NCI-H510A treated with DMSO at 0.1 percent for 48 hours (cell line): ENCODE measurements at places on chromosomes 16 and 17.
A peak's percentile ranks its signal among the peaks of the same experiment; 100 is the strongest.

- no peak for DNase-seq
Observed at GRCh38 chr16:31714903-31715504, 158.6 kb upstream of the ZNF267 start.

- no peak for DNase-seq
Observed at GRCh38 chr16:12170103-12171040, 193.8 kb downstream of the SNX29 start.

- peak; percentile 38 for DNase-seq
Observed at GRCh38 chr17:8470447-8471047, 34.9 kb downstream of the NDEL1 start.

DNA sequence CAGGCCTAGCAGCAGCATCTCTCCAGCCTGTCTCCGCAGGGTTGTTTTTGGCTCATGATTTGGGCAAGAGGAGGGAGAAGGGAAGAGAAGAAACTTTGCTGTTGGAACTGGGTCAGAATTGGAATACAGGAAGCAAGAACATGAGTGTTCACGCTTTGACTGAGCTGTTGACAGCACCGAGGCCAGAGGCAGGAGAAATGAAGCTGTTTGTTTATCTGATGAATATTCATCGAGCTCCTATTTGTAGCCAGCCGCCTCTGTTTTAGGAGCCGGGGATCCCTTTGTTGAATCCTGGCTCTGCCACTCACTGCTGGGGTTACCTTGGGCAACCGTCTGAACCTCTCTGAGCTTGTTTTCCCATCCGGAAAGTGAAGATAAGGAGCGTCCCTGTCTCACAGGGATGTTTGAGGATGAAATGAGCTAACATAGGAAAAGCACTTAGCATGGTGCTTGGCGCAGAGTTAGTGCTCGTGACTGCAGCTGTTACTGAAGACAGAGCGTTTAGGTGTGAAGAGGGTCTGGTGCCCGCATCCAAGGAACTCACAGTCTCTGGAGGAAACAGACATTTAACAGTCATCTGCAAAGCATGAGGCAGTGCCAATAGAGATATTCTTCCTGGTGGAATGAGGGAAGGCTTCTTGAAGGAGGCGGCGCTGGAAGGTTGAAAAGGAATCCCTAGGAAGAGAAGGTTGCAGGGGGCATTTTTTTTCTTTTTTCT, 29.2 kb downstream of the RAP1GAP2 start:
- no peak for DNase-seq

DNA sequence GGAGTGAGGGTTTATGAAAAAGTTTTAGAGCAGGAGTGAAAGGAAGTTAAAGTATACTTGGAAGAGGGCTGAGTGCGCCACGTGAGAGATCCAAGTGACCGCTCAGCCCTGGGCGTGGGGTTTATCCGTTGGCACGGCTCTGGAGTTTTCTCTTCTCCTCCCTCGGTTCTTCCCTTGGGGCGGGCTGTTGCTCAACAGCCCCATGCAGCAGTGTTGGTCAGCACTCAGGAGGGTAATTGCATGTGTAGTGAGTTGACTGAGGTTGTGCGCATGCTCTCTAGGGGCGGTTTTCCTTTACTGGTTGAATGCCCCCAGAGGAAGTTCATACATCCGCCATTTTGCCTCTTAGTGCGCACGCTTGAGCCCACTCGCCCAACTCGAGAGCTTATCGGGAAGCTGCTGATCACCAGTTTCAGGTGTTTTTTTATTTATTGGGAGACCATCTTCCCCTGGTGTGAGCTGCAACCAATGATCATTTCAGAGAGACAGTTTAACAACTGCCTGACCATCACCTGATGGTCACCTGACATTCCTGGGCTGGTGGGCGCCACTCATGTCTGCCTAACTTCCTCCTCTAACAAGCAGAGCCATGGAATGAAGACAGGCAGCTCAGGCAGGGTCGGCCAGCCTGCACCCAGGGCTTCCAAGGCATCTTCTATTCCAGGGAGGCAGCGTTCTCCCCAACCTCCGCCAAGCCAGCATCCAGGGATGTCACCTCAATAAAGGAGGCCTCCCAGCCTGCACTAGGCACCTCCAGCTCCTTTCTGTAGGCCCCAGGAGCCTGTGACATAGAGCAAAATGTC, 41.3 kb upstream of the DNAH17 start:
- no peak for DNase-seq

DNA sequence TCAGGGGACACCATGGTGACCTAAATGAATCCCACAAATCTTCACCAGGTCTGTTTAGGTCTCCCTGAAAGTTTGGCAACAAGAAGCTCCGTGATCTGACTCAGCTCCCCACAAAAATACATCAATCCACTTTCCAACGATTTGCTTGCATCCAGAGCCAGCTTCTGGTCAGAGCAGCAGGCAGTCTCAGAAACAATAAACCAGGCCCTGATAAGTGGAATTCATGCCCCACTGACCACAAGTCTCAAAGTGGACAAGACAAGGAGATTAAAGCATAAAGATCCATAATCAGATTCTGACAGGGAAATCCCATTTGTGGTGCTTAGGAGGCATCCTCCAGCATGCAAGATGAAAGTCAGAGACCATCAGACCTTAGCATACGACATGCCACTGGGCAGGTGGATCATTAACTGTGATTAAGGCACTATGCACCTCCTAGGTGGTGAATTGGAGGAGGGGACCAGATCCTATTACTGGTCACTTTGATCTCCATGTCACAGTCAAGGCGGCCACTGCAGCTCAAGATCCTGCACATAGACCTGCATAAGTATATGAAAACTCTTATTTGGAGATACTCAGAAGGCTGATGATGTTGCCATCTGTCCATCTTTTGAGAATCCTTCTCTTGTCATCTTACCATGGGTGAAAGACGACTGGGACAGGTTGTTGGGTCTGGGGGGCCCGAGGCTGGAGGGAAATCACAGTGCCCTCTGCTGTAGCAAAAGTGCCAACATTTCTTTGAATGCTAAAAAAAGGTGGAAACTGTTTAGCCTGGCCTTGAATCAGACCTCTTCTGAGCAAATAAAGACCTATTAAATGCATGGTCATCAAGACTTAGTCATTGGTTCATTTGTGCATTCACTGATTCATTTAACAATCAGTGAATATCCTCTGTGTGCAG, 309.2 kb upstream of the CCL2 start:
- no peak for DNase-seq

DNA sequence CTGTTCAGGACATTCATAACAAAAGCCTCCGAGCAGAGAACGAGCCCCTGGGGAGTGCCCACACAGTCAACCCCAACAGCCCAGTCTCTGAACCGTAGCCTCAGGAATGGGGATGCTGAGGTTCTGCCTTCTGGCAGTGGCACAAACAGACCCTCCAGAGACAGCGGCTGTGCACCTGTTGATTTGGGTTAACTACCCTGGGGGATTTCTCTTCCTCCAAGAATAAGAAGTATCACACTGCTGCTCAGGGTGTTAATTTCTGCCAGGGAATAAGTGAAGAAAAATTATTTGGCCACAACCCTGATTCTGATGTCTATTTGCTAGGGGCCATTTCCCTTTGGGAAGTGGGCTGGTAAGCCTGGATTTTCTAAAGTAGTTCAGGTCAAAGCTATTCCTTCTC, 51.0 kb upstream of the PIRT start:
- DNase-seq: no peak

GRCh38 chr17:62807812-62808575, at the start of gene MARCHF10:
TSS of gene MARCHF10 (minus strand) at chr17:62808314. CDS start at chr17:62801735, 6,579 bp downstream.
- DNase-seq: peak; percentile 64

DNA sequence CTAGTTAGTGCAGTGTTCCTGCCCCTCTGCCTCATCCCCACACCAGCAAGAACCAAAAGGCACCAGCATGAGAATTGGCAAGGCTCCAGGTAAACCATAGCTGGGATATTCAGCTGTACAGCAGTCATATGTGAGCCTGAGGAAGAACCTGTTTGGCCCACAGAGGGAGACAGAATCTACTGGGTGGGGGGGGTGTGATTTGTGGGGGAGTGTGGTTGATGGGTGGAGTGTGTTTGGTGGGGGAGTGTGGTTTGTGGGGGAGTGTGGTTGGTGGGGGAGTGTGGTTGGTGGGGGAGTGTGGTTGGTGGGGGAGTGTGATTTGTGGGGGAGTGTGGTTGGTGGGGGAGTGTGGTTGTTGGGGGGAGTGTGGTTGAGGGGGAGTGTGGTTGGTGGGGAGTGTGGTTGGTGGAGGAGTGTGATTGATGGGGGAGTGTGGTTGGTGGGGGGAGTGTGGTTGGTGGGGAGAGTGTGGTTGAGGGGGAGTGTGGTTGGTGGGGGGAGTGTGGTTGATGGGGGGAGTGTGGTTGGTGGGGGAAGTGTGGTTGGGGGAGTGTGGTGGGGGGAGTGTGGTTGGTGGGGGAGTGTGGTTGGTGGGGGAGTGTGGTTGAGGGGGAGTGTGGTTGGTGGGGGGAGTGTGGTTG, 19.5 kb downstream of the MINK1 start:
- peak; percentile 73 for DNase-seq

- DNase-seq: no peak
Observed at GRCh38 chr16:8310323-8310722, 280.0 kb downstream of the TMEM114 start.

- no peak for DNase-seq
Observed at GRCh38 chr16:31542763-31543162, 15.1 kb downstream of the AHSP start.

- peak; percentile 65 for DNase-seq
Observed at GRCh38 chr16:73054813-73055482, 7.0 kb upstream of the ZFHX3 start.

DNA sequence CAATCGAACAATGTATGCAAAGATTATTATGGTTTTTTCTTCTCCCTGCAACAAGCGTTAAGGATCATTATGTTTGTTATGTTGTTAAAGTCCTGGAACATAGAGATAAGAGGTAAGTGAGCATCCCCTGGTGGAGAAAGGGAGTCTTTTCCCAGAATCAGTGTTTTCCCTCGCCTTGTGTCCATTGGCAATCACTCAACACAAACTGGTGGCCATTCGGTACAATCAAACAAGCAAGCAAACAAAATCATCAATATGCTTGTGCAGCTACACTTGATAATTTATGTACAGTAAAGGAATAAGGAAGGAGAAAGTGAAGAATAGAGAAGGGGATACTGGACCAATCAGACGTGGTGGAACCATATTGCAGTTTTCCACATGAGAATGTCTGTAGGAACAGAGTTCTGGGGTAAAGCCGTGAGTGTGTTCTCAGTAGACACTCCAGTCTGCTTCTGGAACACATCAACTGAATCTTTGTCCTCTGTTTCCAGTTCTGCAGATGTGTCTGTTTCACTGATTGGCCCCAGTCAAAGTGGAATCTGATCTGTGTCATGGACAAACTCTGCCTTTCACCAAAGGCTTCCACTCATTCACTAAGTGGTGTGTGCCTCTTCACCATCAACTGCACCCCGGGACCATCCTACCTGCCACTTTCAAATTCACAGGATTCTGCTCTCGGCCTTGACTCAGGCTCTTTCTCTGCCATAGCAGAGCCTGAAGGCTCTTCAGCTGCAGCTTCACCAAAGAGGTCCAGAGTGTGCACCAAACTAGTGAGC, 169.5 kb downstream of the AHSP start:
- peak; percentile 51 for DNase-seq

GRCh38 chr17:1078831-1079561, 82.1 kb downstream of the TIMM22 start:
- peak; percentile 39 for DNase-seq

DNA sequence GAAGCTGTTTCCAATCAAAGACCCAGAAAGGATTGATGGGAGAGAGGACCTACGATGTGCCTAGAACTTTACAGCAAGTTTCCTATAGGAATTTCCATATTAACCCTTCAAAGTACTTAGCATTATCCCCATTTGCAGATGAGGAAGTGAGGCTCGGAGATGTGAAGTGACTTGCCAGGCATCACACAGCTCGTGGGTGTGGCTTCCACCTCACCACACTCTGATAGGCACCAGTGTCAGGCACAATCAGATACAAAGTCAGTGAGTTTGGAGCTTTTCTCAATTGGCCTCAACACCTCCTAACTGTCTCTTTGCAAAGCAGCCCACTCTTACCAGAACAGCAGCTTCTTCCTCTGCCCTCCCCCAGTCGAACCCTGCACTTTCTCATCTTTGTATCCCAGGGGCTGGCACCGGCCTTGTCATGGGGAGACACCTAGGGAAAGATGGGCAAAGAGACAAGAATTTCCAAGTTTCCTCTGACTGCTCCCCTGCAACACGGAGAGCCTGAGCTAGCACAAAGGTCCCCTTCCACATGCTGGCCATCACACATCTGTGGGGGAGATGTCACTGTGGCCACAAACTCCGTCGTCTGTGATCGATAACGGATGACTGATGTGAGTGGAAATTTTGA, 37.4 kb upstream of the CCL1 start:
- no peak for DNase-seq

DNA sequence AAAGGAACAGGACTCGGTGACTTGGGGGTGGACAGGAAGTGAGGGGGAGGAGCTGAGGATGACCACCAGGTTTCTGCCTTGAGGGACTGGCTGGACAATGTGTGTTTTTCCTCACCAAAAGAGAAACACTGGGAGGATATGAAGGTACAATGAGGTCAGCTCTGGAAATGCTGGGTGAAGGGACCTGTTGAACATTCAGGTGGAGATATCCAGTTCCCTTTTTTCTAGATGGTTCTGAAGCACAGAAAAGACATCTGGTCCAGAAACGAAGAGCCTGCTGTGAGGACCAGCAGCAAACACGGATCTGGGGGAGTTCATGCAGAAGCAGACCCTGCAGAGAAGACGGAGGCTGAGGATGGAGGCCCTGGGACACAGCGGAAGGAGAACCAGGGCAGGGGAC, 17.5 kb downstream of the ARHGAP17 start:
- DNase-seq: no peak

- no peak for DNase-seq
Observed at GRCh38 chr16:57749101-57749692, 13.6 kb downstream of the KATNB1 start.

DNA sequence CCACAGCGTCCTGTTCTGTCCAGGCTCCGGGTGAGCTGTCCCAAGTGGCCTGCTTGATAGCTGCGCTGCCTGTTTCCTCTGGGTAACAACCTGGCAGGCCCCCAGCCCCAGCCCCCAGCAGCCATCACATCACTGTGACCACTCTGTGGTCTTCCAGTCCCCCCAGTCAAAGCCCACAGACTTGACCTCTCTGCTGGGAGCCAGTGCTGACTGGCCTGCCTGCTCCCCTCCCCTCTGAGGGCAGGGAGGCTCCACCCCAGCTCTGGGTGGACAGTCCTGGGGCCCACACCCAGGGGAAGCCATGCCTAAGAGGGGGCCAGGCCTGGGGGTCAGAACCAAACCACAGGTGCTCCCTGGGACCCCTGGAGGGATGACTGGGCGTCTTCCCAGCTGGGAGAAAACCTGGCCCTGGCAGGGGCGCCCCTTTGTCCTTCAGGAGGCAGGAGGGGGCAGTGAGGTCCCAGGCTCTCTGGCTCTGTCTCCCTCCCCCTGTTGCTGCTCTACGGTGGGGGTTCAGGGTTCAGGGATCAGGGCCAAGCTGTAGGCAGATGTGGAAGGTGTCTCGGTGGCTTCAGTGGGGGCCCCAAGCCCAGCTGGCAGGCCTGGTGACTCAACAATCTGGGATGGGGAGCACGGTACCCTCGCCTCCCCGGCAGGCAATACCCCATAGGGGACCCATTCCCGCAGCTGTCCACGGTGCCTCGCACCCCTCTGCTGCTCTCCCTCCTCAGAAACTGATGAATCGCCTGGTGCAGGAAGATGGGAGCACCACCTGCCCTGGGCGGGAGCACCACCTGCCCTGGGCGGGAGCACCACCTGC, 1.8 kb upstream of the SLC16A3 start:
- no peak for DNase-seq
